Left ventricle myocardium superior (tissue), 1 donor: ENCODE measurements at places on chromosomes 6 and 20. TPM values are rescaled to one million over a fixed set of nuclear protein-coding genes. Genes with fewer than 3 reads are reported as not detected.

DNA sequence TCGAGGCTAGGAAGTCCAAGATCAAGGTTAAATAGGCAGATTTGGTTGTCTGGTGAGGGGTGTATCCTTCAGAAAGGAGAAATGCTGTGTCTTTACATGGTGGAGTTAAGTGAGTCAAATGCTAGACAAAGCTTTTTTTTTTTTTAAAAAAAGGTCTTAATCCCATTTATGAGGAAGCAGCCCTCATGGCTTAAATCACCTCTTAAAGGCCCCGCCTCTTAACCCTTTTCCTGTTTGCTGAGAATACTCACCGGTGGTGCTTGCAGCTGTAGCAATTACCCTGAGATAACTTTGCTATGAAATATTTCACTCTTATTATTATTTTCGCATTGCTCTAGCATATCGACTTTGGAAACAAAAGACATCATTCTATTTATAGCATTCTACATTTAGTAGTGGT is 30.8 kb downstream of the FBXO30 start:
- no peak for DNase-seq

DNA sequence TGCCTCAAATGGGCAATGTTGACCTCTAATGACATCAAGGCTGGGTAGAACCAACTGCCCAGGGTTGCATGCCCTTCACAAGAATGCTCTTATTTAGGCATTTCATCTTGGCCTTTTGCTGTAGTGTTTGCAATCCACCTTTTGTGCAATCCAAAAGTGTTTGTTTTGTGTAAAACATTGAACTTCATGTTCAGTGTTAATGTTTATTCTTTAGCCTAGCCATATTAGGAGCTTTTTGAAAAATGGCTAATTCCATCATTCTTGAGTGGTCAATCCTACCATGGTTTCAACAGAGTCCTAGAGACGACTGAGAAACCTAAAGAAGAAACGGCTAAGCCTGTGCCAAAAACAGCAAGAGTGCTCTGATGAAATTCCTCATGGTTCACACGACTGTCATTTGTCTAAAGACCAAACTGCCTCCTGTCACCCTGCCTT is 279.6 kb upstream of the PRDM1 start:
- no peak for DNase-seq

GRCh38 chr6:14084388-14084787 is 33.2 kb upstream of the CD83 start:
- DNase-seq = no peak

DNA sequence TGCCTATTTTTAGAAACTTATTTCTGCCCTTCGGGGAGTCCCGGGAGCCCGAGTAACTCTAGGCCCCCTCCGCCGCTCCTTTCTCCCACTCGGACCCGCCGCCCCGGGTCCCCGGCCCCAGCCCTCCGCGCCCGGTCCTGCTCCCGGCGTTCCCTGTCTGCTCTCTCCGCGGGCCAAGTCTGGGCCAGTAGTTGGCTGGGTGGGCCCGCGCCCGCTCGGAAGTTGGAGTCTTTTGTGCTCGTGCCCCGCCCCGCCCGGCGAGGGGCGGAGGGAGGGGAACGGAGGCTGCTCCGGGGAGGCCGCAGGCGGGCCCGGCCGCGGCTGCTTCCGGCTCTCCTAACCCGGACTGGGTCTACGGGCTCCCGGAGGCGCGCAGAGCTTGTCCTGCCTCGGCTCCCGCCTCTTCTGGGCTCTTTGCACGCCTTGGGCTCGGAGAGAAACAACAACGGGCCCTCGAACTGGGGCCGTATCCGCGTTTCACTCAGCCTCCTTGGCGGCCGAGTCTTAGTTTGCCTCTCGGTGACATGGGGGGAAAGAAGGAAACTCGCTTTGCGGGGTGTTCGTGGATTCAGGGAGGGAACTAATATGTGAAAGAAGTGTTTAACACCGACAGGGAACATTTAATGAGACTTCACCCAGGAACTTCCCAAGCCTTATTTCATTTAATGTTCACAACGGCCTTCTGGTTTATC is 657 bp downstream of the RALY start:
- DNase-seq = peak; percentile 94

DNA sequence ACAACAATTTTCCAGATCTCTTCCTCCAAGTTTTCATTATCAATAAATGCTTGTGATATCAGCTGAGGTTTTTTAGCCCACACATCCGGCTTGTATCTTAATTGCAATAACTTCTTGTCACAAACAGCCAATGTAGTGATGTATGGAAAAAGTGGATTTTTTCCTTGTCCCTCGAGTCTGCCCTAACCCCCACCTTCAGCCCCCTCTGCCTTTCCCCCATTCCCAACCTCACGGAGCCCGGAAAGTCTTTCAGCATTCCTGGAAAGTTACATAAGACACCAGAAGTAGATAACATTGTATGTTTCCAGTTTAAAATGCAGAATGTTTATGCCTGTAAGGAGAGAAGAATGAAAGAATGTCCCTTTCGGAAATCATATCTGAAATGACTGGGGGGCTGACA is 179.2 kb upstream of the PHACTR1 start:
- no peak for DNase-seq

GRCh38 chr6:102798636-102799035 is 1405.1 kb downstream of the GRIK2 start:
- DNase-seq = no peak

LTV1 gene
- 12.6 TPM for total RNA-seq

DNA sequence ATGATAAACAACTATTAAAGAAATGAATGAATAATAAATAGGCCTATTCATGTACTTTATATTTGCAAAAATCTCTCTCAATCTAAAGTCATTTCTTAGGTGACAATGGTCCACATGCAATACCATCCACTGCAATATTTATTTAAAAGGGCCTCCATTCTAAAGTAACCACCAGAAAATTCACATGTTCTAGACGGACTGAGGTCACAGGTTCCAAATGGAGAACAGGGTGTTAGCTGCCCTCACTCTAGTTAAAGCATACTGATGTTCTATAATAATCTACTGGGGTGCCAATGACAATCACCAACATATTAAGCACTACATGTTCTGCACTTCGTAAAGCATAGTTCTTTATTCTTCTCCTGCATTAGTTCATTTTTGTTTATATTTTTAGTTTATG is 1.2 kb downstream of the HBS1L start:
- DNase-seq = no peak

TINAG gene
- 0.15 TPM for total RNA-seq

TSPO2 gene
- not detected for total RNA-seq

- no peak for DNase-seq
These were observed 149.6 kb downstream of the RIMS1 start for GRCh38 chr6:72035966-72036365.

ZC2HC1B gene
- total RNA-seq = not detected

DNA sequence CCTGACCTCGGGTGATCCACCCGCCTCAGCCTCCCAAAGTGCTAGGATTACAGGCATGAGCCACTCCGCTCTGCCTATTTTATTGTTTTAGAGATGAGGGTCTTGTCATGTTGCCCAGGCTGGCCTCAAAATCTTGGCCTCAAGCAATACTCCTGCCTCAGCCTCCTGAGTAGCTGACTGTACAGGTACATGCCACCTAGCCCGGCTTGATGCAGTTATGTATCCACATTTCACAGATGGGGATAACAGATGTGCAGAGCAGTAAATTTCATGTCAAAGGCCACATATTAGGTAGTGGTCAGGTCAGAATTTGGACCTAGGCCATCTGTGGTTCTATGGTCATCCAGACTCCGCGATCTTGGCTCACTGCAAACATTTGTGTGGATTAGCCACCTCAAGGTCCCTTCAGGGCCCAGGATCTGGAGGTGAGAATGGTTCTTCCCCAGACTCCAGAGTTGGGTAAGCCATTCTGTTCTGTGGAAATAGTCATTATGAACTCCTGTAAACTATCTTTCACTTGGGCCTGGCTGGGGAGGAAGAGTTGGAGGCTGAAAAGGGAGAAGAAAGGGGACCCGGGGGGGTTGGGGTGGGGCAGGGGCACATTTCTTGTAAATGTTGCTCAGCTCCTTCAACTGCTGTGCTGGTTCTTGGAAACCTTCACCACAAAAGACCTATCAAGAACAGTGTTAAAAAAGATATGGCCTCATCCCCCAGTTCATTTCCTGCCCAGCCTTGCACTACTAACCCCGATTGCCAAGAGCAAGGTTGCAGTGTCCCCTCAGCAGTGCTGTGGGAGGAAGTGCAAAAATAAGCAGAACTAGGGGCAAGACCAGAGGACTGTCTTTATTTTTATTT is 13.0 kb downstream of the PIM1 start:
- no peak for DNase-seq

CGAS gene
- 1.0 TPM for total RNA-seq

DNA sequence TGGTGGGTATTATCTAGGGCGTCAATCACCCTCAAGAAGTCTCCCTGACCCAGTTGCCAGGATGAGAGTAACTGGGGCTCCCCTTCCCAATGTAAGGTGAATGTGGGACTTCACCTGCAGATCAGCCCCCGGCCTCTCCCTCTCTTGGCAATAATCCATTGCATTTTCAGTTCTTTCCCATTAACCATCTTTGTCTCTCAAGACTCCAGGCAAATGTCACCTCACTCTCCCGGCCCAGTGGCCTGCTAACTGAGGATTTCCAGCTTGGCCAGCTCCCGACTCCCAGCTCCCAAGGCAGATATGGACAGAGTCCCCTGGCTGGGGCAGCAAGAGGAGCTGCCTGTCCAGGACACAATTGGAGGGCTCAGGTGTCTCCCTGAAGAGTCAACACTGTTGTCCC is 7.3 kb downstream of the ETV7 start:
- no peak for DNase-seq

GRCh38 chr6:16800341-16800740 is 39.1 kb upstream of the ATXN1 start:
- no peak for DNase-seq

HLA-DPA1 gene
- 37.7 TPM for total RNA-seq

GRCh38 chr6:28160233-28160632 is 18.6 kb downstream of the ZKSCAN8 start:
- DNase-seq = no peak

GRCh38 chr6:158316022-158316421 is 3.8 kb downstream of the TULP4 start:
- no peak for DNase-seq

STMND1 gene
- not detected for total RNA-seq

- no peak for DNase-seq
These were observed 78.7 kb upstream of the SASH1 start for GRCh38 chr6:148263961-148264360.

GRCh38 chr6:133587546-133588160 is 301.3 kb upstream of the TCF21 start:
- DNase-seq = no peak

CTCFL gene
- total RNA-seq = not detected

- DNase-seq = no peak
These were observed 224 bp downstream of the MPC1 start for GRCh38 chr6:166382500-166382932.

DNA sequence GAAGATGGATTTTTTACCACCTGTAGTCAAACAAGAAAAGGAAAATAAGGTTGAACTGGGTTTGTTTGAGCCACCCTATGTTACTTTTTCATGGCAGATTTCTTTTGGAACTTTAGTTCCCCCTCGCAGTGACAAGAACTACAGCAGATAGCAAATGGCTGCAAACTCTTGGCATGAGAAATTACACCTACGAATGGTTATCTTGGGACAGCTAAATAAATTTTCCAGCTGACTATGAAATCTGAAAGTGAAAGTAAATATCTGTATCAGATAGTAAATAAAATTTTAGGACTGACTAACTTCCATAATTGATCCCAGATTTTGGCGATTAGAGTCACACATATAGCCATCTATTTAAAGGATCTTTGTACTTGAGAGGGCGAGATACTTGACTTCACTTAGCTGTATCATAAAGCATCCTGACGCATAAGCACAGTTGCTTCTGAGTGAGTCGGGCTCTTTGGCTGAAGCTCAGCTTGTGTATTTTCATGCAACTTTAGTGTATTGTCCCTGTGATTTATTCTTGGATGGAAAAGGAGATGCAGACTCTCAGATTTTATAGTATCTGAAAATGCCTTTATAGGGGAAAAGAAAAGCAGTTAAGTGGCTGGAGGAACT is 125.3 kb upstream of the B3GAT2 start:
- DNase-seq = no peak

- no peak for DNase-seq
These were observed 23.9 kb upstream of the APMAP start for GRCh38 chr20:25016471-25016870.

- no peak for DNase-seq
These were observed 59.2 kb upstream of the FNDC1 start for GRCh38 chr6:159110013-159110412.

DNA sequence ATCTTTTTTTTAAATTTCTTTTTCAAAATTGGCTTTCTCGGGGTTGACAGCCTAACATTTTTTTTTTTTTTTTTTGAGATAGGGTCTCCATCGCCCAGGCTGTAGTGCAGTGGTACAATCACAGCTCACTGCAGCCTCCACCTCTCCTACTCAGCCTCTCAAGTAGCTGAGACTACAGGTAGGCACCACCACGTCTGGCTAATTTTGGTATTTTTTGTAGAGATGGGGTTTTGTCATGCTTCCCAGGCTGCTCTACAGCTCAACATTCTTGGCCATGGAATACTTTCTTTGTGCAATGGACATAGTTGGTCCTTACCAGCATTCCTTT is 6.4 kb upstream of the CTNNBL1 start:
- DNase-seq = no peak

DNA sequence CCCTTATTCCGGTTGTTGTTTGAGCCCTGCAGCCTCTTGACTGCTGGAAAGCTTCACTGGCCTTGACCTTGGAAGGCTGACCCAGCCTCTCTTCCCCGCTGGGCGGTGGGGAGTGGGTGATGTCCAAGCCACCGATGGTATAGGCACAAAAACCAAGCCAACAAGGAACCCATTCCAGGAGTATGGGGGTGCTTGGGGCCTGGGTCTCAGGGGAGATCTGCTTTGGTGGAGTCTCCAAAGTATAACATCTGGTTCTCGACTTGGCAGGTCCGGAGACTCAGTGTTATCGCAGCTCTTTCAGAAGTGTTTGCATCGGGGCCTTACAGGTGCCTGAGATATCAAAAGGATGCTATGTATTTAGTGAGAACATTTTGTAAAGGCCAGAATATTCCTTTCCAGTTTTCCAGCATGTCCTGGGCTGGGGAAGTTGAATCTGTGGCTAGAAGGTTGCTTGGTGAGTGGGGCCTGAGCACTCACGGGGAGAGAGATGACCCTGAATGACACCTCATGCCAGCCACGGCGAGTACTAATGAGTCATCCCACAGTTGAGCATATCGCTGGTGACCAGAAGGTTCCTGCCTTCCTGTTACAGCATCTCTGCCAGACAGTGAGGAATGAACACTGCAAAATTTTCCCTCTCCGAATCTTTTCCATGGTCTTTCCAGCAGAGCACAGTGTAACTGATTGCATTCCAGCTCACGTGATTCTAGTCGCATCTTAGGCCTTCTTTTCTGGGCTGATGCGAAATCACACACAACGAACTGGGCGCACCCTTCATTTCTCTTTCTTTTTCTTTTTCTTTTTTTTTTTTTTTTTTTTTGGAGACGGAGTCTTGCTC is 133.9 kb downstream of the ZDHHC14 start:
- DNase-seq = no peak

GRCh38 chr6:165820407-165820806 is 157.4 kb upstream of the PDE10A start:
- no peak for DNase-seq
